ENCODE measurements at places on chromosomes 13 and 19.

DNA sequence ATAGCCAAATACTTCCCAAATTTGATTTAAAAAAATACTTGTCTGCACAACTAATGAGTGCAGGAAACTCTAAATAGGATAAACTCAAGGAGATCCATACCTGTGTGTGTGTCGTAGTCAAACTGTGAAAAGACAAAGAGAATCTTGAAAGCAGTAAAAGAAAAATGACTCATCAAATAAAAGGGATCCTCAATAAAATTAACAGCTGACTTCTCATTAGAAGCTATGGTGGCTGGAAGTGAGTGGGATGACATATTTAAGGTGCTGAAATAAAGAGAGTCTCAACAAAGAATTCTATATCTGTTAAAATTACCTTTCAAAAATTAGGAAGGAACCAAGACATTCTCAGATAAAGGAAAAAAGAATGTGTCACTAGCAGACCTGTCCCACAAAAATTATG is 13.7 kb downstream of the RNASEH2B start:
- no peak for DNase-seq

- no peak for DNase-seq
Measured at GRCh38 chr13:37587236-37587635, 11.3 kb downstream of the POSTN start.

DNA sequence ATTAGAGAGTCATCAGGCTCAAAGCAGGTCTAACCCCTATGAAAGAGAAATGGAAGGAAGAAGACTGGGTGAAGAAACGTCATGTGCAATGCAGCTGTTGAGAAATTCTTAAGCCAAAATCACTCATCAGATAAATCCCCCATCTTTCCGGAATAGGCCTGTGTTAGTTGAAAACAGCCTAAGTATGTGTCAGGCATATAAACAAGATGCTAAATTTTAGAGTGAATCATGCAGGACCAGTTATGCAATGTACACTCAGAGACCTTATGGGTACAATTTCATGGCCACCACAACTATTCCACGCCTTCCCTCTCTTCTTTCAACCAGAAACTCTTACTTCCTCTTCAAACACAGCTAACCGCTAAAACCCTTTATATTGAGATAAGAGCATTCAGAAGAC is 717.7 kb upstream of the ATXN8OS start:
- no peak for DNase-seq

DNA sequence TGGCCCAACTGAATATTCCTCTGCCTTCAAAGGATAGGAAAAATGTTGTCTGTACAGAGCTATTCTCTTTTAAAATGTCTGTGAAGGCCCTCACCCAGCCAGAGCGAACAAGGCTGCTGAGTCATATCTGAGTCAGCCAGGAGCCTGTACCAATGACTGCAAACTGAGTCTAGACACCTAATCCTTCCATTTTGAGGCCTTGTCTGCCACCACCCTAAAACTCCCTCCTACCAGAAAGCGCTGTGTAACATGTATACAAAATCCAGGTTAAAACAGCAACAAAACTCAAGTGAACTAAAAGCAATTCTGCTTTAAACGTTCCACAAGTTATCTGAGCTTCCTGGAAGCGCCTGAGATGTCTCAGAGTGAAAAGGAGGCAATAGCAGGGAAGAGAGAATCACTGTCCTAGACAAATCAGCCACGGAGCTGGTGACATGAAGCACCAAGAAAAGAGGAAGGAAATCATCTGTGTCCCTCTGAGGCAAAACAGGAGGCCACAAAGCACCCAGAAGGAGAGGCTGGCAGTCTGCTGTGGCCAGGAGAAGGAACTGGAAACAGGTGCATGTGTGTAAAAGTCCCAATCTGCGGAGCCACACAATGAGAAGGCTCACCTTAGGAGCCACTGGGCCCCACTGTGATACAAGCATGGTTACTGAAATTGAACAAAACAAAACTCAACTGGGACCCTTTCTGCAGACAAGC is 10.2 kb downstream of the DHRS12 start:
- peak; percentile 70 for DNase-seq

GRCh38 chr13:94431987-94432386 is 47.5 kb downstream of the DCT start:
- no peak for DNase-seq

DNA sequence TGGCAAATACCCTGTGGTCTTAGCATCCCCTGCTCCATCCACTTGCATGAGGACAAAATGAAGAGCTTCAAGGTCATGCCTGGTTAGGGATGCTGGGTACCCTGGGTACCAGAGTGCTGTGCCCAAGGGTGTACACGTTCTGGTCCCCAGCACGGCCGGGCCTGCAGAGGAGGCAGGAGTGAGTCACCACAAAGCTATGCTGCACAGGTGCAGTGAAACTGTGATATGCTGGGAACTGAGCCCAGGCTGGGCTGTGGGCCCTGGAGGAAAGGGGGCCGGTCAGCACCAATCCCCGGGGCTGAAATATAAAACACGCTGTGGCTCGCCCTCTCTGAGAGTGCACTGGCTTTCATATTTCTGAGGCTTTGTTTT is 95.1 kb downstream of the TSHZ3 start:
- no peak for DNase-seq

- DNase-seq: no peak
Measured at GRCh38 chr19:16018801-16019551, 57.3 kb upstream of the TPM4 start.

- no peak for DNase-seq
Measured at GRCh38 chr19:29665826-29666577, 741 bp downstream of the PLEKHF1 start.

Data from GM12878 (cell line).